ENCODE measurements at places on chromosomes 12 and 14. TPM values are rescaled to one million over a fixed set of nuclear protein-coding genes. Genes with fewer than 3 reads are reported as not detected.
A peak's percentile ranks its signal among the peaks of the same experiment; 100 is the strongest.

TEX22 gene
- 1.1 TPM for total RNA-seq

DPPA3 gene
- not detected for total RNA-seq

P2RX2 gene
- total RNA-seq = not detected

BEGAIN gene
- 4.4 TPM for total RNA-seq

A2ML1 gene
- 1.0 TPM for total RNA-seq

TAS2R7 gene
- not detected for total RNA-seq

DNA sequence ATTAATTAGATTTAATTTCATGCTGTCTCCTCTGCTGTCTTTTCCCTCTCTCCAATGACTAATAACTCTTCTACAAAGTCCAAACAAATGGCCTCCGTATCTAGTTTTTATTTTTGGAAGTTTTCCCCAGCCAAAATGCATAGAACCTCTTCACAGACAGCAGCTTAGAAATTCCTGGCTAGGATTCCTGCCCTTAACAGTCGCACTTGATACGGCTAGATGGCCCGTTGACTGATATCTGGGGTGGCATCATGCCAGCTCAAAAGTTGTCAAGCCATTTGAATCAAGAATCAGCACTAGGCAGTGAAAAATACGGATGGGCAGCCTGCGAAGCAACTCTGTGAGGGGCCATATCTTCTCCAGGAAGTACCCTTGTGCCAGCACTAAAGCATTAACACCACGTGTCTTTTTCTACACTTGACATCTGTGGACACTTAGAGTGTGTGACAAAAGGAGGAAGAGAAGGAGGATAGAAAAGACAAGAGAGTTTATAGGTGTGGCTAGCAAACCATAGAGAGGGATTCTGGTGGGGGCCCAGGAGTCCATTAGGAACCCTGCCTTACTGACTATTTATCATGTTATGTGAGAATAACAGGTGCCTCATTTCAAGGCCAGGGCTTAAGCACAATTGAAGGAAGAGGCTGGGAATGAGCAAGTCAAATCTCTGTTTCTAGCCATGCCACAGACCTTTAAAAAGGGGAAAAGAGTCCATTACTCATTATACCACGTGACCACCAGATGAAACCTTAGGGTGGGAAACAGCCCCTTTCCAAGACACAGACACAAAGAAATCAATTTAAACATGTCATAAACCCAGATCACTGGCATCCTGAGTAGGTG is 39.2 kb upstream of the KRR1 start:
- H3K36me3 ChIP-seq = no peaks in the 10 kb centered on the region
- no peaks in the 10 kb centered on the region for H3K4me1 ChIP-seq
- no peak overlapping the region for H3K4me3 ChIP-seq
- no peaks in the 10 kb centered on the region for H3K27me3 ChIP-seq
- H3K27ac ChIP-seq = peak overlapping the region; percentile 38

DNA sequence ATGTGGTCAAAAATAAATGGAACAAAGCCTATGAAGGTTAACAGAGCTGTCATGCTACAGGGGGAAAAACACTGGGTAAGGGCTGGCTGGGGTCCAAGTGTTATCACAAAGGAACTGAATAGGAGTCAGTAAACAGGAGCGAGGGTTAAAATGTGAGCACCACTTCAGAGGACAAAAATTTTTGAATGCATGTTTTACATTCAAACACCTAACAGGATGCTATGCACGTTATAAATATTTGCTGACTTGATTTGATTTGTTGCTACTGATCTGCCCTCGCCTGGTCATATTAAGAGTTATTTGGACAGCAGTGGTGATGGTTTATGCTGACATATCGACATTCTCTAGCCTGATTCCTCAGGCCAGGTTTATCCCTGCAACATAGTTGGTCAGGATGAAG is 7.4 kb upstream of the KTN1 start:
- no peak overlapping the region for H3K4me3 ChIP-seq
- H3K4me1 ChIP-seq = no peaks in the 10 kb centered on the region
- no peak for DNase-seq
- H3K27me3 ChIP-seq = no peaks in the 10 kb centered on the region

GRCh38 chr12:64525461-64526160 is 73.7 kb downstream of the TBK1 start:
- no peaks in the 10 kb centered on the region for H3K36me3 ChIP-seq
- no peak overlapping the region for H3K27ac ChIP-seq
- DNase-seq = no peak

- no peaks in the 10 kb centered on the region for H3K36me3 ChIP-seq
- DNase-seq = no peak
- H3K27ac ChIP-seq = no peak overlapping the region
- H3K4me3 ChIP-seq = no peak overlapping the region
- H3K27me3 ChIP-seq = peaks cover 29% of the 10 kb centered on the region
Observed at GRCh38 chr12:118980407-118981014, 830 bp upstream of the SRRM4 start.

DNA sequence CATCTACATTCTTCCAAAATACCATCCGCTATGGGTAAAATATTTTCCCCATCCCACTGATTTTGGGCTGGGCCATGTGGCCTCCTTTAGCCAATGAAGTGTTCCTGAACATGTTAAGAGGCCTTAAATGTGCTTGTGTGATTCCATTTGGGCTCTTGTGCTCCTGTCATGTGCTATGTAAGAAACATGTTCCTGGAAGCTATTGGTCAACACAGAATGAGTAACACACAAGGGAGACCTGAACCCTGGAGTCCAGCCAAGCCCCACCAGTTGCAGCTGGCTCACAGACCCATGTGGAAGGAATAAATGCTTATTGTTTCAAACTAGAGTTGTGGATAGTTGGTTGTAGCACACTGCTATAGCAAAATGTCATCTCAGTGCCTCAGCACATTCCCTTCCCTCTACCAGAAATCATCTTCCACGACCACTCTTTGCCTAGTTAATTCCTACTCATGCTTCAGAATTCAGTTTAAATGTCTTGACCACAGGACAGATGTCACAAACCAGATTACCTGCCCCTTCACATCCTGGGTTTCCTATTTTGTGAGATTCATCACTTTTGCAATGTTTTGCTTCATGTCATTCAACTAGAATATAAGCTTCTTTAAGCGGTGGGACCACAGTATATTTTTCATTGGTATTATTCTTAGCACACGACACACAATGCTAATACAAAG is 217.3 kb upstream of the EEA1 start:
- no peaks in the 10 kb centered on the region for H3K4me1 ChIP-seq
- no peak overlapping the region for H3K27ac ChIP-seq
- H3K27me3 ChIP-seq = no peaks in the 10 kb centered on the region
- no peak for DNase-seq

- H3K4me3 ChIP-seq = no peak overlapping the region
- H3K4me1 ChIP-seq = no peaks in the 10 kb centered on the region
- no peak for DNase-seq
- no peaks in the 10 kb centered on the region for H3K27me3 ChIP-seq
- no peak overlapping the region for H3K27ac ChIP-seq
- H3K36me3 ChIP-seq = no peaks in the 10 kb centered on the region
Observed at GRCh38 chr12:14153803-14154202, 172.4 kb upstream of the GRIN2B start.
